SK-N-DZ (cell line): ENCODE measurements at places on chromosomes 3 and 15.

DNA sequence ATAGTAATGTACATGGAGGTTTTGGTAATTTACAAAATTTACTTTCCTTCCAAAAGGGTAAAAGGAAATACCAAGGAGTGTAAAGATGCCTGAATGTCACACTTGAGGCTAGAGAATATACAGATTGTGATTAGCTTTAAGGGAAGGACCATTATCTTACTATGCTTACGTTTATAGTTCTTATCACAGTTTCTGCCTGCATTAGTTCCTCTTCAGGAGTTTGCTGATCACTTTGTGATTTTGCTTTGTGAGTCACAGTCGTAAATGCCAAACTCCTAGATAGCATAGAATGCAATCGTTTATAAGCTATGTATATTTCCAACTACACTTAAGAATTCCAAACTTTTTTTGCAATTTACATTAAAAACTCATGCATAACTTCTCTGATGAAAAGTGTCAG lies 1034.6 kb downstream of the DIPK2A start:
- DNase-seq: no peak

- DNase-seq: no peak
Observed at GRCh38 chr3:65854606-65855304, 184.0 kb downstream of the MAGI1 start.

DNA sequence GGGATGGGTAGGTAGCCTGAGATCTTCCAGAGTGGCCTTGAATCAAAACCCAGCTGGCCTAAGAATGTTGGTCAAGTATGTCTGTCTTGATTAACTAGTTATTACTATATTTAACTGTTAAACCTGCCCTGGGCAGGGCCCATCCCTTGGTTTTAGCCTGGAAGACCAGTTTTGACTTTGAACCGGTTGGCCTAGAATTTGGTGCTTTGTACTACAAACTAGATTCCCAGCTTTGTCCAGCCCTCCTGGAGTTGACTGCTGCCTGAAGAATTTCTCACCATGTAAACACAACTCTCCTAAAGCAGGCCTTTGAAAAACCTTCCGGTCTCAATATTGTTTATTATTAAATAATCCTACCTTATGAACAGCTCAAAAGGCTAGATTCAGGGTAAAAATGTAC lies 16.0 kb downstream of the C15orf62 start:
- no peak for DNase-seq

GRCh38 chr3:115280506-115280905 lies 133.4 kb upstream of the ZBTB20 start:
- DNase-seq: no peak

- DNase-seq: no peak
Observed at GRCh38 chr3:23874359-23875112, 42.3 kb downstream of the NKIRAS1 start.
